ENCODE measurements at places on chromosomes 1 and 21. TPM values are rescaled to one million over a fixed set of nuclear protein-coding genes. Genes with fewer than 3 reads are reported as not detected.

The VASH2 gene
- total RNA-seq = 0.73 TPM

The PWP2 gene
- total RNA-seq = 9.6 TPM

The KLHDC7A gene
- not detected for total RNA-seq

The NCAM2 gene
- not detected for total RNA-seq

The CACNA1S gene
- total RNA-seq = not detected

The TSACC gene
- total RNA-seq = not detected

The FALEC gene
- not detected for total RNA-seq

The CFAP57 gene
- total RNA-seq = 0.09 TPM

The SLAMF8 gene
- total RNA-seq = 0.70 TPM

The AKR7A2 gene
- total RNA-seq = 47.4 TPM

All from activated CD8-positive, alpha-beta memory T cell treated with anti-CD3 and anti-CD28 coated beads, Interleukin-2, amount 10 ng/mL, durations not matched to agents 7 days and 5 days (primary cell).